GM12878 (cell line): ENCODE measurements at places on chromosomes 16 and 17. TPM values are rescaled to one million over a fixed set of nuclear protein-coding genes. Genes with fewer than 3 reads are reported as not detected.
A peak's percentile ranks its signal among the peaks of the same experiment; 100 is the strongest.

DNA sequence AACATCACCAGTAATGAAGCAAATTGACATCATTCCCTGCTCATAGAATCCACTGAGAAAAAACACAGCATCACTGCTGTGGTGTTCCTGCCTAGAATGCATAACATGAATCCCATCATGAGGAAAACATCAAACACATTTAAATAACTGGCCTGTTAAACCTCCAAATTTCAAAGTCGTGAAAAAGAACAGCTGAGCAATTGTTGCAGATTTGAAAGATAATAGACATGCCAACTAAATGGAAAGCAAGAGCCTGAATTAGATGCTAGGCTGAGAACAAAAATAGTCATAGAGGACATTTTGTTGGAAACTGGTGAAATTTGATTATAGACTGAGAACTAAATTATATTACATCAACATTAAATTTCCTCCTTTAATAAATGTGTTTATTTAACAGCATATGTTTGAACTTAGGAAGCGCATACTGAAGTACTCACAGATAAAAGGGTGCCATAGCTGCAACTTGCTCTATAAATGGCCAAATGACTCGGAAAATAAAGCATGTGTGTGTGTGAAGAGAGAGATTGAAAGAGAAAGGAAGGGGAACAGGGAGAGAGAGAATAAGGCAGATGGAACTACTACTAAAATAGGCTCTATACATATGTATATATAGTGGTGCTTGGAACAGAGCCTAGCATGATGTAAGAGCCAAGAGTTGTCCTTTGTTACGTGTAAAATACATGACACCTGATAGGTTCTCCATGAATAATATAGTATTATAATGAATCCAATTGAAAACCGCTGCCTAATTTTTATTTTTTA, 305.0 kb upstream of the MON1B start:
- no peak for DNase-seq

DNA sequence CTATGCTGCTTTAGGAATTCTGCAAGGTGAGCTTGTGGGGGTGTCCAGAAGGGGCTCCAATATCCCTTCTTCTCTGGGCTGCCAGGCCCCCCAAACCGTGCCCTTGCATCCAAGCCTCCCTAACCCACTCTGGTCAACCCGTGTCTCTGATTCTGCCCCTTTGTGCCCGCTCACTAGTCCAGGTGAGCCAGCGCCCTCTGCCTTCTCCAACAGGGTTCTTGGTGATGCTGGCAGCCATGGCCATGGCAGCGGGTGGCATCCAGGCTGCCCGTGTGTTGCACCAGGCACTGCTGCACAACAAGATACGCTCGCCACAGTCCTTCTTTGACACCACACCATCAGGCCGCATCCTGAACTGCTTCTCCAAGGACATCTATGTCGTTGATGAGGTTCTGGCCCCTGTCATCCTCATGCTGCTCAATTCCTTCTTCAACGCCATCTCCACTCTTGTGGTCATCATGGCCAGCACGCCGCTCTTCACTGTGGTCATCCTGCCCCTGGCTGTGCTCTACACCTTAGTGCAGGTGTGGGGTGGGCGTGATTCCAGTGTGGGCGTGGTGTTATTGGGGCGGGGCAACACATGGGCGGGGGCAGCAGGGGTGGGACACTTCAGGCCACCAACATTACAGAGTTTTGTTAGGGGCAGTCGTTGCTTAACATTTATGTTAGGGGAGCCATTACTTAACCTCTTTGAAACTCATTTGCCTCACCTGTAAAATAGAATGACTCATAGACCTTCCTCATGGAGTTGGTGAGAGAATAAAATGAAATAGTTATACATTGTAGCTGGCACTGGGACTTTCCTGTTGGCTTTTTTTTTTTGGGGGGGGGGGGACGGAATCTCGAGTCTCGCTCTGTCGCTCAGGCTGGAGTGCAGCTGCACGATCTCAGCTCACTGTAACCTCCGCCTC, 31.4 kb downstream of the ANKRD40 start:
- no peak for DNase-seq

DNA sequence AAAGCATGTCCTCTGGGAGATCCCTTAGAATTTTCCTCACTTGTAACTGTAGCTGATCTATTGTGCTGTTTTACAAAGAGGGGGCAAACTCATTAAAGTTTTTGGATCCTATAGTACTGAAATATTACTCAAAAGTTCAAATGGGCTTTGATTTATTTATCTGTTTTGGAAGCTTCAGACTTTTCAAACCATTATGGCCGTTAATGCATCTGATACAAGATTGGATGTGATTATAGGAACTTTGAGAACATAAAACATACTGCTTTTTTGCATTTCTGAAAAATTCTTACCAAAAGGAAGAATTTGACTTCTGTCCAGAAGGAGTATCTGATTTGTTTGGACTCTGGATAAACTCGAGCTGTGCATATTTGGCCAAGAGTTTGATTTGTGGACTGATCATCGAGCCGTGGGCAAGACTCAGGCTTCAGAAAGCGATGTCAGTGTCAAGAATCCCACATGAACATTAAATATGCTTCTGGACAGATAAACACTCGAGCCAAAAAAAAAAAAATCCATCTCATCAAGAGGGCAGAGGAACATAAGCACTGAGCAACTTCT, 8.2 kb upstream of the MARCHF10 start:
- no peak for DNase-seq

DNA sequence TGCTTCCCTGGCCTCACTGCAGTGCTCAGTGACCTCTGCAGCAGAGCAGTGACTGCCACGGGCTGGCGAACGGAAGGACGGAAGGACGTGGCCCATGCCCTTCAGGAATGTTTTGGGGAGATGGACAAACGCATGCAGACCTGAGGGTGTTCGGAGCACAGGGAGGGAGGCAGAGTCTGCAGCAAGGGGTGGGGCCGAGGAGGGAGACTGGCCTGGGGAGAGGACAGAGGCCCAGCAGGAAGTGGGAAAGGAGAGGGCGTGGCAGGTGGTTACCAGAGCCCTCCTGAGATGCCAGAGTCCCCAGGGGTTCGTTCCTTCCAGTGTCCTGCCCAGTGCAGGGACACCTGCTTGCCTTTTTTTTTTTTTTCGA, 21.9 kb downstream of the ADORA2B start:
- no peak for DNase-seq

- no peak for DNase-seq
Observed at GRCh38 chr17:34054495-34054894, 200.6 kb upstream of the CCL2 start.

- no peak for DNase-seq
Observed at GRCh38 chr17:19703106-19703827, 13.1 kb downstream of the SLC47A2 start.

DNA sequence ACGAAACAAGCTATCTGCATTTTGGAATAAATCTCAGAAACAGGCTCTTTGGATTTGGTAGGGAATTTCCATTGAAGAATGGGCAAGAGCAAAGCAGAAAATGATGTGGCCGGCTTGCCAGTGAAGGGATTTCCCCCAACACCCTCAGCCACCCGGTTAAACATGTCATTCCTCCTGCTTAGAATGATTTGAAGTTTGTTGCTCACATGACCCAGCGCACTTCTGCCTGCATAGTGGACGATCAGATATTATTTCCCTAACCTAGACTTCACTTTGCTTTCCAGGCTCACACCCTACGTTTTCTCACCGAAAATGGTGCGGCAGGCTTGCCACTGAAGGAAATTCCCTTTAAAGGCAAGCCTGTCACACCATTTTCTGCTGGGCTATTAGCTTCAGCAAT, 170.7 kb downstream of the CDH11 start:
- DNase-seq = no peak

DNA sequence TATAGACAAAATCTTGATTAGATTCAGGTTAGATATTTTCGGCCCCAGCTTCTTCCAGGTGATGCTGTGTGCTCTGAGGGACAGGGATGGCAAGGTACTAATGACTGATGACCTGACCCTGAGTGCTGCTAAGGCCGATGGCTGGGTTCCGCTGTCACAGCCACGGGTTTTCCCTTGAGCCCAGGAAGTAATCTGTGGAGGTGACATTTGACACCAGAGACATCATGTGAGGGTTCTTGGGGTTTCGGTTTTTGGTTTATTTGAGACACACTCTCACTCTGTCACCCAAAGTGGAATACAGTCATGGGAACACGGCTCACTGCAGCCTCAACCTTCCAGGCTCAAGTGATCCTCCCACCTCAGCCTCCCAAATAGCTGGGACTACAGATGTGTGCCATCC, 9.8 kb downstream of the OTOP3 start:
- peak; percentile 48 for DNase-seq

DNA sequence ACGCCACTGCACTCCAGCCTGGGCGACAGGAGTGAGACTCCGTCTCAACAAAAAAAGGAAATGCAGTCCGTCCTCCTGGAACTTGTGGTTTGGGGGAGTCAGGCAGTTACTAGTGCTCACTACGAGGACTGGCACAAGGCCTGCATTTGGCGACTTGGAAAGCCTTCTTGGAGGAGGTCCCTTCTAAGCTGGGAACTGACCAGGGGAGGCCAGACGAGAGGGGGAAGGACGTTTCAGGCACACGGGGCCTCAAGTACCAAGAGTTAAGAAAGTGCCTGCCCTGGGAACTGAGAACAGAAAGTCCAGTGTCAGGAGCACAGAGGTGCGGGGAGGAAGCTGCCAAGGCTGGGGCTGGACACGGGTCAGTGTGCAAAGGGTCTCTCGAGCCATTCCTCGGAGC, 89.9 kb downstream of the ABR start:
- no peak for DNase-seq

The NDUFAB1 gene
- 131 and 137 TPM in 2 replicates for total RNA-seq

The TBC1D26 gene
- total RNA-seq = not detected in 2 replicates

The KRTAP3-3 gene
- not detected in 2 replicates for total RNA-seq
